ENCODE measurements at places on chromosomes 1 and 21.

DNA sequence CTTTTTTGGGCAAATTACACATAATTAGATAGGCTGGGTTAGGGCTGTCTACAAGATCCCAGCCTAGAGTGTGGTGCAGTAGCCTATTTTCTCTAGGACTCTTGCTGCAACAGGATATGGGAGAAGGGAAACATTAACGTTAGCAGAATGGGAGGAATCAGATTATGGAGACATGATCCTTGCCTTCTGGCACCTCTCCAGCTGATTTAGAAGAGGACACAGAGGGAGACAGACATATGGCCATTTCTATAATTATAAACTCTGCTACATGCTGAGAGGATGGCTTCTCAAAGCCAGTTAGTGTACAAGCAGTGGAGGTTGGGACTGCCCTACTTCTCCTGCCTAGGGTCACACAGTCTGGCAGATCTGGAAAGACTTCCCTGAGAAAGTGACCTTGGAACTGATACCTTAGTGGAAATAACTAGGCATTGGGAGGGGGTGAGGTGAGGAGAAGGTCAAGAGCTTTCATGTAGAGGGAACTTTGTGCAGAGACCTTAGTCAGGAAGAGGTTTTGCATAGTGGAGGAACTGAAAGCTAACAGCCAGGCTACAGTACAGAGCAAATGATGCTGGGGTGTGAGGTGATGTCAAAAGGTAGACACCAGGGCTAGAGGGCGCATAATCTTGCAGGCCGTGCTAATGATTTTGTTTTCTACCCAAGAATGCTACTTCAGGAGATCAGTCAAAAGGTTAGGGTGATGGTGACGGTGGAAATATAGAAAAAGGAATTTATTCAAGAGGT is 1.2 kb upstream of the CD1D start:
- no peak for DNase-seq

DNA sequence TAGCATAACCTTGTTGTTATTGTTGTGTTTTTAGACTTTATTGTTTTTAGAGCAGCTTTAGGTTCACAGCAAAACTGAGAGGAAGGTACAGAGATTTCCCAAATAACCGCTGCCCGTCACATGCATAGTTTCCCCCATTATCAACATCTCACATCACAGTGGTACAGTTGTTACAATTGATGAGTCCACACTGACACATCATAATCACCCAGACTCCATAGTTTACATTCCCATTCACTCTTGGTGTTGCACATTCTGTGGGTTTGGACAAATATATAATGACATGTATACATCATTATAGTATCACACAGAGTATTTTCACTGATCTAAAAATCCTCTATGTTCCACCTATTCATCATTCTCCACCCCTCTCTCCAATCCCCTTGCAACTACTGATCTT is 25.9 kb upstream of the TOR3A start:
- DNase-seq = no peak

DNA sequence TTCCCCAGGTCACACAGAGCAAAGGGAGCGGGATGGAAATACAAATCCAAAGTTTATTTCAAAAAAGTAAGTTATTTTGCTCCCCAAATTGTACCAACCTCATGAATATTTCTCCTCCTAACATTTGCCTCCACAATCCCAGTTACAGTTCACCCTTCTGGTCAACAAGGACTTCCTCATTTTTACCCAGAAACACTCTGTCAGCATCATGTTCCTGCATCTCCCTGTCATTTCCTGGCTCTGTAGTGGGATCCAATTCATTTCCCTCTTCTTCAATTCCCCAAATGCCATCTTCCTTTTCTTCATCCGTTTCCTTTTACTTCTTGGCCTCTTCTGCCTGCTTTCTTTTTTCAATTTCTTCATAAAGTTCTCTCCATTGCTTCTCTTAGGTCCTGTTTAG is 32.0 kb upstream of the EPS15 start:
- DNase-seq = no peak

- no peak for DNase-seq
These were observed 88.7 kb downstream of the RABGAP1L start for GRCh38 chr1:174248041-174248440.

GRCh38 chr1:155136748-155137147 is 1.1 kb downstream of the SLC50A1 start:
- no peak for DNase-seq
